ENCODE measurements at places on chromosomes 1 and 21. TPM values are rescaled to one million over a fixed set of nuclear protein-coding genes. Genes with fewer than 3 reads are reported as not detected.

DNA sequence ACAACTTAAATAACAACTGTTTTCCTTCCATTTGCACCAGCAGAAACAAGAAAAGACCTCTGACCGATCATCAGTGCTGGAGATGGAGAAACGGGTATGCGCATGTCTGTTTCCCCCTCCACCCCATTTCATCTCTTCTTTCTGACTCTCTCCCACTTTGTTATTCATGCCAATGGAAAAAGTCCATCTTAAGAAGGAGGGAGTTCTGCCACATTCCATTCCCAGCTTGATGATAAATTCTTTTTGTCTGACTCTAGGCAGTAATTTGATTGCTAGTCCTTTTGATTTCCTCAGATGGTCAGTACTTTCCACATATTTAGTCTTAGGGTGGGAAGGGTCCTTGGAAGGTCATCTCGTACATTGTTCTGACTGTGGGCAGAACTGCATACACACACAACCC is 142.5 kb downstream of the SYT2 start:
- peak; percentile 42 for DNase-seq

LAPTM5 gene
- 513 TPM for total RNA-seq

GRCh38 chr1:145992502-145992936 is 3.9 kb downstream of the TXNIP start:
- no peak for DNase-seq

UBL4B gene
- total RNA-seq = not detected

DNA sequence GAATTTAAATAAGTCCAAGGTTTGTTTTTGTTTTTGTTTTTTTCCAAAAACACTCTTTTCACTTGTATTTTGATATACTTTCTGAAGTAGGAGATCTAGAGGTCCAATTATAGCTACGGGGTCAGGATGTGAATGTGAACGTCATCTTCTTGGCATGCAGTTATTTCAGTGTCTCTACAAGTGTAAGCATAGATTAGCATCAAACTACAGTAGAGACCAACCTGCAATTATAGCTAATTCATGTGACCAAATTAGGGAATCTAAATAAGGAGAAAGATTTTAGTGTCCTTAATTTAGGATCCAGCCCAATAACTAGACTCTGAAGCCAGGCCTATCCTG is 107.3 kb upstream of the PALMD start:
- DNase-seq = no peak

KRTAP20-4 gene
- total RNA-seq = not detected

GRCh38 chr1:232372841-232373440 is 257.0 kb downstream of the SIPA1L2 start:
- DNase-seq = no peak

DNA sequence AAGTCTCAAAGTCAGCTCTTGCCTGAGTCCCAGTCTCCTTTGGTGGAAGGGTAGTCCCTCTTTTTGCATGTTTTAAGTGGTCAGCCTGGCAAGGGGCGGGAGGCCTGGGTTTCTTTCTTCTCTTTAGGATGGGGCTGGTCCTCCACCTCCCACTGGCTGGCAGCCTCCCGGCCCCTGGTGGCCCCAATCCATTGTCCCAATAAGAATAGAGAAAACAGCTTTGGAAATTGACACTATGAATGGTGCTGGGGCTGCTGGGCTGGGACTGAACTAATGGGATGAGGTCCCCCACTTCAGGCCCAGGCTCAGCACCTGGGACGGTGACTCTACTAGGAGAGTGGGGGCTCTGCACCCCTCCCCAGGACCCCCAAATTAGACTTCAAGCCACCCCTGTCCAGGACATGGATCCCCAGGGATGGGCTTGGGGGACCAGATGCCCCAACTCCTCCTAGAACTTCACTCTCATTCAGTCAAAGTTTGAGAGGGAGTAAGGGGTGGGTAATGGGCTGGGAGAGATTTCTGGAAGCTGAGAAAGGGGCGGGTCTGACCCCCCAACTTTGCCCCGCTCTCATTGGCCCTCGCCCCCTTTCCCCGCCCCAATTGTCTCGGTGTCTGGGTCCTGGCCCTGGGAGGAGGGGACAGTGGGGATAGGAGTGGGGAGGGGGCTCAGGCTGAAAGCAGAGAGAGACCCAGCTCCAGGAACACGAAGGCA is 18.2 kb downstream of the SLC27A3 start:
- no peak for DNase-seq

LAX1 gene
- total RNA-seq = 0.93 TPM

- DNase-seq = no peak
Observed at GRCh38 chr1:145887631-145888030, 2.0 kb upstream of the ANKRD35 start.

HCN3 gene
- total RNA-seq = 2.4 TPM

AHDC1 gene
- total RNA-seq = 38.0 TPM

DNA sequence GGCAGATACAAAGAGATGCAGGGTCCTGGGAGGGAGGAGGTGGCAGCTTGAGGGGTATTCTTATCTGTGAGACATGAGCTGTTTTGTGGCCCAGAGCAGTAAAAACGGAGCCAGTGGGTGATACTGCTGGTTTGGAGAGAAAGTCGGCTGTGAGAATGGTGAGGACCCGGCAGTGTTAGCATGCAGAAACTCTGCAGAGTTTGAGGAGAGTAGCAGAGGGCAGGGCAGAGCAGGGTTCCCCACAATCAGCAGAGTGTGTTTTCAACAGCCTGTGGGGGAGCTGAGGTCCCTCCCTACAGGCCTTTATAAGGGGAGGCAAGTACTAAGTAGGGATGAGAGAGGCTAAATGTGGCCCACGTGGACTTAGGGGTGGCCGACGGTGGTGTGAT is 423 bp downstream of the SLAMF8 start:
- no peak for DNase-seq

Measured in left lung (tissue), 14 donors.